Germinal center (tissue), 1 donor: ENCODE measurements at places on chromosomes 1 and 21.
A peak's percentile ranks its signal among the peaks of the same experiment; 100 is the strongest.

DNA sequence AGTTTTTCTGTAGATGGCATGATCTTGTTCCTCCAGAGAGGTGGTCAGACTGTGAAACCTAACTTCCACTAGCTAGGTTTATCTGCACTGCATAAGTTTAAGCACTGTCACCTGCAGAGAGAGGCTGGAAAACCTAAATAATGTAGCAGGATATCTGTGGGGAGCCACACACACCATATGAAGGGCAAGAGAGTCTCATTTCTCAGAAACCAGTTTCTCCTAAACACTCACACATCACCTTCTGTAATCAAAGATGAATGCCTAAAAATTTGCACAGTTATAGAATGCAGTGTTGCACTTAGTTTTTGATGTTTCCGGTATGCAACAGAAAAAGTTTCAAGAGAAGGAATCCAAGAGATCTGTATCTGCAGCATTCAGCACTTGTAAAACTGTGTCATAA lies 654.6 kb downstream of the ADGRL2 start:
- no peak for DNase-seq

DNA sequence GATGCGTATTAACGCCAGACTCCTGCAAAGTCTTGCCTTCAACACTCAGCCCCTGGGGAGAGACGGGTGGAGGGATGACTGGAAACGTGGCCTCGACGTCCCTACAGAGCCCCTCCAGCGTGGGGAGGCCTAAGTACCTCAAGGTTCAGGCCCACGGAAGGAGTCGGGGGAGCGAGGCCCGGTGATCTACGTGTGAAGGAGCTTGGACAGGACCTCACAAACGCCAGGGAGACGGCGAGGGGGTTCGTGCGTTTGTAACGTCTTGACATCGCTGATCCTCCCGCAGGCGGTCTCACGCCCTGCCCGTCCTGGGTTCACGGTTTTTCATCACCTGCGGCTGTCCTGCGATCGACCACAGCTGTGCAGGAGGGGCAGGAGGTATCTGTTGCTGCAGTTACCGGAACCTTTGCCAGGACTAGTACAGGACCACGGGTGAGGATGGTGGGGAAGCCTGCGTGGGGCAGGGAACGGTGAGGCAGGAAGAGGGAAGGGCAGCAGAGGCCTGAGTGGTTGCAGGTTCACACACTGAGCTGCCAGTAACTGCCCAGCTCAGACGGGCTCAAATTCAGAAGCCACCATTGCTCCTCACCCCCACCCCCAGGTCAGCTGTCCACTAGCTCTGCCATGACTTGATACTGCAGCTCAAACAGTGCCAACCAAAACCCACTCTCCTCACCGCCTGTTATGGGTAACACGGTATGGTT lies 889 bp upstream of the CCNL2 start:
- DNase-seq = no peak

DNA sequence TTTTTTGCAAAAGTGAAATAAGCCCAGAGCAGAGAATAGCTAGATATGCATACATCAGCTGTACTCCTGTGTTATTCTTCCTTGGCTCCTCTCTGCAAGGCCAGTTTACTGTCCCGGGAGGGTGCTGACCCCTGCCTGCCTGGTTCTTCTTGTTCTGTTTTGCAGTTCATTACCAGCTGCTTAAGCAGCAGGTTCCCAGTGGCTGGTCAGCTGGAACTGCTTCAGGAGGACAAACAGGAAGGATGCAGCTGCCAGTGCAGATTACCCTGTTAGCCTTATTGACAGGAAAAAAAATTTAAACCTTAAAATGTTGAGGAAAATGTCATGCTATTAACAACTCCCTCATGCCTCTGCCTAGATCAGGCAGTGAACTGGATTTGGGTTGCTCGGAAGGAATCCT lies 16.0 kb upstream of the LRIG2 start:
- peak; percentile 21 for DNase-seq

GRCh38 chr1:68950036-68950435 lies 453.2 kb upstream of the DEPDC1 start:
- no peak for DNase-seq

DNA sequence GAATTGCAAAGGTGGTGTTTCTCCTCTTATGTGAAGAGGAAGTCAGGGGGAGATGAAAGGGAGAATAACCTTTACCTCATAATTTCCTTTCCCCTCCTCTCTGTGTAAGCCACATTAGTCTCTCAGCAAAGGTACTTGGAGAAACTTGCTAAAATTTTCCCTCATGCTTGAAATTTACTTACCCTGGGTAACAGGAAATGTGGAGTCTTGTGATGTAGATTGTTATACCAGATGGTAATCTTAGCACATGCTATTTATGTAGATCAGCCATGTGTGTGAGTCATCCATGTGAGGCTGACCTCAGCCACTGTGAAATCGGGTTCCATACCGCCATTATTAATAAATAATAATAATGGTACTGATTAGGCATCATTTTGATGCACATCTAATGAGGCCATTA lies 128.4 kb downstream of the TGFB2 start:
- peak; percentile 26 for DNase-seq

DNA sequence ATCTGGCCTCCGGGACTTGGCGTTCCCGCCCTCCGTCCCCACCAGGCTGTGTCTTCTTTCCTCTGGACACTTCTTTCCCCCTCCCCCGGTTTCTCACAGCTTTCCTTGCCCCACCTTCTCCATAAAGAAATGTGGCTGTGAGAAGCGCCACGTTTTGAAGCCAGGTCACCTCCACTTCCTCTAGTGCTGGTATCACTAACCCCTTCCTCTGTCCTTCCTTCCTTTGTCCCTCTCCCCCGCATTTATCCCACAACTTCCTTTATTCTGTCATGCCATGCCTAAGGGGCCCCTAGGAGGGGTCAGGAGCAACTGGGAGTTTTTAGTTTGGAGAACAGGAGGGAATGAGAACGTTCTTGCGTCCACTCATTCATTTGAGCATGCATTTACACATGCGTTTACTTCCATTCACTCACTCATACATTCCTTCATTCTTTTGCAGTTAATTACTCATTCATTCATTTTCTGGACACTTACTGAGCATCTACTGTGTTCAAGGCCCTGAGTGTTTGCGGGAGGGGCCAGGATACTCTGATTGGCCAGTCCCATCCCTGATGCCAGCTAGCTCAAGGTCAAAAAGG lies 5.0 kb upstream of the ACOT11 start:
- DNase-seq = no peak

GRCh38 chr1:163395790-163396189 lies 74.0 kb downstream of the NUF2 start:
- DNase-seq = no peak

- peak; percentile 60 for DNase-seq
These were observed 540 bp downstream of the ARHGEF2 start for GRCh38 chr1:155977690-155978324.

DNA sequence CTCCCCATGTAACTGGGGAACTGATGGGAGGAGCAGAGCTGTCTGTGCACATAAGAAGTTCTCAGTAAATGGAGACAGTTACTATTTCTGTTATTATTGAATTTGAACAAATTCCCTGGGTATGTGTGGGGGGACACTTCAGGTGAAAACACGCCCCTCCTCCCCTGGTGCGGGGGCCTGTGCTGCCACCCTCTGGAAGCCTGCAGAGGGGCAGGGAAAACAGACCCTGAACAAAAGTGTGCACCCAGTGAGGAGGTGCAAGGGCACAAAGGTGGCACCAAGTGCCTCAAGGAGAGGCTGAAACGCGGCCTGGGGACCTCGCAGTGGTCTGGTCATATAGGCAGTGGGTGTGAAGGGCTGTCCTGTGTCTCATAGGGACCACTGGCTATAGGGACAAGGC lies 18.2 kb upstream of the NADK start:
- DNase-seq = no peak

- no peak for DNase-seq
These were observed 19.7 kb upstream of the EPS8L3 start for GRCh38 chr1:109783436-109783835.
